ENCODE measurements at places on chromosomes 1 and 21. TPM values are rescaled to one million over a fixed set of nuclear protein-coding genes. Genes with fewer than 3 reads are reported as not detected.

The ZNF683 gene
- total RNA-seq = not detected

The CELA2A gene
- not detected for total RNA-seq

- DNase-seq = no peak
These were observed 61.6 kb downstream of the EDEM3 start for GRCh38 chr1:184693011-184693410.

GRCh38 chr1:173414136-173414535 lies 63.0 kb upstream of the PRDX6 start:
- no peak for DNase-seq

GRCh38 chr1:156893048-156893953 lies at the start of gene PEAR1:
TSS of gene PEAR1 (plus strand) at chr1:156893718. CDS start at chr1:156903927, 10,209 bp downstream.
- peak; percentile 52 for DNase-seq

The OR2T11 gene
- not detected for total RNA-seq

- DNase-seq = peak; percentile 81
These were observed 207.9 kb upstream of the C1orf87 start for GRCh38 chr1:60281360-60281932.

DNA sequence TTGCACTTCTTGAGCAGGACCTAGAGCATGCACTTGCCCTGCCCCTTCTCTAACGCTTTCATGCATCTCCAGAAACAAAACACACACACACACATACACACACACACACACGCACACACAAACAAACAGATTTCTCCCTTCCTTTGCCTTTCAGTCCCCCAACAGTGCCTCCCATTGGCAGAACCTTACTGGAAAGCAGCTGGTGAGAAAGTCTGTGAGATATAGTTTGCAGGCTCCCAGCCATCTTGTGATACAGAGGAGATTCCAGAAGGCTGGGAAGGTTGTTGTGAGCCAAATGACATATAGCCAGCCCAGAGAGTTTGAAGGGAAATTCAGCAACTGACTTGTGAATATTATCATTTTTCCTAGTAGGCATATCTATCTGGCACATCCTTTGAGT lies 35.9 kb upstream of the ZRANB2 start:
- DNase-seq = peak; percentile 18

GRCh38 chr1:37652976-37653375 lies 18.3 kb upstream of the RSPO1 start:
- DNase-seq = no peak
